Stimulated activated CD4-positive, alpha-beta T cell treated with anti-CD3 and anti-CD28 coated beads, Interleukin-2, amount 100 ng/mL, for 48 hours (primary cell): ENCODE measurements at places on chromosomes 12 and 14.

- no peak for DNase-seq
Measured at GRCh38 chr12:14810953-14811483, 3.0 kb downstream of the SMCO3 start.

- DNase-seq, result no peak
Measured at GRCh38 chr14:37270629-37271028, 72.9 kb downstream of the MIPOL1 start.

DNA sequence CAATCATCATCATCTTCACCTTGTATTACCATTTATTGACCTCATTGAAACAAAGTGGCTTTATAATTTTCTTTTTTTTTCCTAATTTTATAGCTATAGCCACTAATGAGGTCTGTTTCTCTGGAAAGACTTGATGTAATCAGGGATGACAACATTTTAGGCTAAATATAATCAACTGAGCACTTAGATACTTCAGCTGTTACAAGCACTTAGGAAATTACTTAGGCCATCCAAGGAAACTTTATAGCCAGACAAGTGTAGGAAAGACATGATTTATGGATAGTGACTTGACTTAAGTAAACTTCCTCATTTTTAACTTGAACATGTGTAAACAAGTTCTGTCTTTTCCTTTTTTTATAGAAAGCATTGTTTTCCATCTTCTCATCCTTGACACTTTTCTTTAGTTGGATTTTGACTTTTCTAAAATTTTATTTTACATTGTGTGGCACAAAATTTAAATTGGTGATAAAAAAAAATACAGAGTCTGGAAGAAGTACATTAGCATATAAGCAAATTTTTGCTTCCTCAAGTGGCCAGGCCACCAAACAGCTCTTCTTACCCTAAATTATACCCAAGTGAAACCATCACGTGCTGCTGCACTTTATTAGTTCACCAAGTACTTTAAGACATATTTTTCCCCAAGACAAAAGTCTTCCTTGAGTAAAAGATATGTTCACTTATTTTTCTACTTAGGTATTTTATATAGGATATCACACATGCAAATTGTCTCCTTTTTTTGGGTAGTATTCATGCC is 15.1 kb downstream of the CPNE8 start:
- DNase-seq, result no peak

DNA sequence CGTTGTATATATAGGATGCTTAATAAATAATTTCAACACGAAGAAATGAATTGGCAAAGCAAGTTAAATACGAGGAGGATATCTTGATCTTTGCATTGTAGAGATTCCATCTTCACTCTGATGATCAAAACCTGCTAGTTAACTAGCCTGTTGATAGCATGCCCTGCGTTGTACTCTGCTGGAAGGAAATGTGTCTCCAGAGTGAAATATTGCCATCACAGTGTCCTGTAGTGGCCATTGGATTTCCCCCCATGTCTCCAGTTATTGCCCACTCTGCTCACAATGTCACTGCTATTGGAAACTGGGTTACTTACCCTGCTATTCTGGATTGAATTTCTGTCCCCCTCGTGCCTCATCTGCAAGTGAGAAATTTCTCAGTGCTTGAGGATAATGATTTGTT is 109.6 kb downstream of the PLEKHA5 start:
- no peak for DNase-seq

DNA sequence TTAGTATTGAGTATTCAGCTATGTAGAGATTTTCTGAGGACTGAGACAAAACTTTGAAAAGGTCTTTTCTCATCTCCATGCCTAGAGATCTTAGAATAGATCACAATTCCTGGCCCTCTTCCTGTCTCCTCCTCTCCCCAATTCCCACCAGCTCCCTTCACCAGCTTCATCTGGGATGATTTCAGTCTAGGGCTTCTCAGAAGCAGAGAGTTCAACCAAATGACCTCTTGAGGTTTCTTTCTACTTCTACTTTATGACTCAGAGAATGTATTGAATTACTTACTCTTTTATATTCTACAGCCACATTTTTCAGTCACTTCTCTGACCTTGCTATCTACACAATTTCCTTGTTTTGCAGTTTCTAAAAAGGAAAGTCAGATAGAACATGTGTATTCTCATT is 19.4 kb upstream of the SNX6 start:
- DNase-seq, result no peak

GRCh38 chr12:16685107-16685506 is 79.1 kb upstream of the LMO3 start:
- no peak for DNase-seq

DNA sequence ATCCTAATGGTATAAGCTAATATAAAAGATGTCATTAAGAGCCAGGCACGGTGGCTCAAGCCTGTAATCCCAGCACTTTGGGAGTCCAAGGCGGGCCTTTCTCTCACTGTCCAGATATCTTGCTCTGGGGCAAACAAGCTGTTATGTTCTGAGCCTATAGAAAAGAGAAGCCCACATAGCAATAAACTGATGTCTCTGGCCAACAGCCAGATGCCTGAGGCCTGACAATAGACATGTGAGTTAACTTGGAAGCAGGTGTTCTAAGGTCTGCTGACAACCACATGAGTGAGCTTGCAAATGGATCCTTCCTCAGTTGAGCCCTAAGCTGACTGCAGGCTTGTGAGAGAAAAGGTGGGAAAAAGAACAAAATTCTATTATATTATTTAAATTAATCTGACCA is 25.0 kb downstream of the YAF2 start:
- no peak for DNase-seq
